ENCODE measurements at places on chromosomes 13 and 19.

DNA sequence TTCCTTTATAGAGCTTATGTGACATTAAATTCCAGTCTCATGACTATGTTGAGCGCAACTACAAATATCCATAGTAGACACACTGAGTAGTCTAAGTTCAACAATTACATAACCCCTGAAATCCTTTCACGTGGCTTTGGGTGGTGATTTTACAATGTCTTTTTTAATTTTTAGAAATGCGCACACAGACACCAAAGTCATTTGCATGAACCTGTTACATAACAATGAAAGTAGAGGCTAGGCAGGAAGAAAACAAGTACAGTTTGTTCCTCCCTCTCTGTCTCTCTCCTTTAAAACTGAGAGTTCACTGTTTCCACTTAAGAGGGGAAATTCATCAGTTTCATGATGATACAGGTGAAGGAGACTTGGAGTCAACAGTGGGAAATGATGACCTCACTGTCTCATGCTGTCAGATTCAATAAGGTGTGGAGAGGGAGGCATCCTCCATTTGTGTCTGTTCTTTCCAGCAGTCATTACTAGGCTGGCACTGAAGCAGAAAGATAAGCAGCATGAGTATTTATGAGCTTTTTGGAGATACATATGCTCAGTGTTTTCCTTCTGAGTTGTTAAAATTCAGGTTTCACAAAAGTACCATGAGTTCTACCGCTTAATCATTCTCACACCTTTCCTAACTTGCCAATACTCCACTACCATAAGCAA is 201.8 kb downstream of the LHFPL6 start:
- no peak for DNase-seq

- no peak for DNase-seq
Observed at GRCh38 chr13:27011661-27012060, 159.9 kb downstream of the USP12 start.

- peak; percentile 26 for DNase-seq
Observed at GRCh38 chr19:14048443-14049153, 13.3 kb downstream of the PALM3 start.

DNA sequence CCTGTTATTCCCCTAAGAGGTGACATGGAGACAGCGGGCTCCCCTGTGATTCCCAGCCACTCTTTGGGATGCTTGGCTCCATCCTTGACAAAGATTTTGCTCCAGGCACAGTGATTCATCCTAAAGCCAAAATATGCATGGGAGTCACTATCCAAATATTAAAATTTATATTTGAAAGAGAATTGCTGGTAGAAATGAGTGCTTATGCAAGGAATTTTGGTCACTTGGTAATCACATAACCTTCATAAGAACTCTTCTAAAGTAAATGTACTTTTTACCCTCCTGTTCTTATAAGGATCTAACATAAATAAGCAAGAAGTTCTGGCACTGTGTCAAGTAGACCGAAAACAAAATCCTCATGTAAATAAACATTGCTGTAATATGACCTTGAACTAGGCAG is 385.8 kb downstream of the ITGBL1 start:
- no peak for DNase-seq

DNA sequence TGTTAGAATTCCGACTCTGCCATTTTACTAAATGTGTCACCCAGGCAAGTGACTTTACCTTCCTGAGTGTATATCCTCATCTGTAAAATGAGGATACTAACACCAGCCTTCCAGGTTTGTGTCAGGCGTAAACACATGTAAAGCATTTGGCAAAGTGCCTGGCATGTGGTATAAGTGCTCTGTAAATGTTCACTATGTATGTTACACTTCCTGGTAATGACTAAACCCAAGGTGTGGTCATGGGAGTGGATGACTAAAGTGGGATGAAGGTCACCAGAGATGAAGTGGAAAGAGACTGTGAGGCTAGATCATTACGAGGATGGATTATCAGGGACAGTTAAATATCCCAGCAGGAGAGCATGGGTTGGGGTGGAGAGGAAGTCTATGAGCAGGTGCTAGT is 25.6 kb downstream of the DEDD2 start:
- DNase-seq = no peak
